Pancreas (tissue), 10 donors: ENCODE measurements at places on chromosomes 4 and X.

- H3K4me1 ChIP-seq = no peaks in the 10 kb centered on the region
- H3K27ac ChIP-seq = no peak overlapping the region
- no peak overlapping the region for H3K4me3 ChIP-seq
Observed at GRCh38 chr4:53786632-53787031, 195.3 kb upstream of the LNX1 start.

GRCh38 chrX:40314070-40314469 is 216.3 kb upstream of the BCOR start:
- no peaks in the 10 kb centered on the region for H3K36me3 ChIP-seq
- H3K27ac ChIP-seq = no peak overlapping the region
- no peaks in the 10 kb centered on the region for H3K4me1 ChIP-seq
- no peak for DNase-seq
- no peaks in the 10 kb centered on the region for H3K27me3 ChIP-seq

DNA sequence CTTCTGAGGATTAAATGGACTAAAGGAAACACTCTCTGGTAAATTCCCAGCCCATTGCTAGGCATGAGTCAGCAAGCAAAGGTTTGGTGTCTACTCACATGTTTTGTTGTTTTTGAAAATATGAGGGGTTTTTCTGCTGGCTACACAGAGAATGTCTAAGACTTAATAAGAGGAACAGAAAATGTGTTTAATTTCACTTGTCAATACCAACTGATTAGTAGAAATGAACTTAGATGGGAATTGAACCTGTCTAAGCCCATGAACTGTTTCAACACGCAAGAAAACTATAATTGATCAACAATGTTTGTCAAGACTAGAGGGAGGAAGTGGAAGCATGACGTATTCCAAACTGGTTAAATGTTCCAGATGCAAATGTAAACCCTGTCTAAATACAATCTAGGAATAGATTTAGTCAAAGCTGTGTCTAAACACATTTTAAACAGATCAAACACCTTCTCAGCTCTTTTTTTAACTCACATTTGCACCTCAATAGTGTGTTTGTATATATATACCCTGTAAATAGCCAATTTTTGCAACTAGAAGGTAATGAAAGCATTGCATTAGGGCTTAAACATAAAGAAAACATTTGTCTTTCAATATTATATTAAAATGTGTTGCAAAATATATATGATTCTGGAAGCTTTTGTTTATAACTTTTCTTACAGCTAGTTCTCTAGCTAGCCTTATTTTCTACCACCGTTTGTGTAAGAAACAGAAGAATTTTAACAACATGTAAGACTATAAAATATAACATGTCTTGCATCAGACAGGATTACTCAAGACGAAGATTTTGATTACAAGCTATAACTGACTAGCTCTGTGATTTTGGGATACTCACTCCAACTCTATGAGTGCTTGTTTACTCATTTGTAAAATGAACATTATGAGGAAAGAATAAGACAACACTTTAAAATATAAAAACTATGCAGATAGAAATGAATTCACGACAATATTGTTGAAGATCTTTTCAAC is 607.8 kb downstream of the FSTL5 start:
- no peak overlapping the region for H3K27ac ChIP-seq
- no peak for DNase-seq
- H3K4me1 ChIP-seq = no peaks in the 10 kb centered on the region
- H3K4me3 ChIP-seq = no peak overlapping the region
- no peaks in the 10 kb centered on the region for H3K36me3 ChIP-seq

DNA sequence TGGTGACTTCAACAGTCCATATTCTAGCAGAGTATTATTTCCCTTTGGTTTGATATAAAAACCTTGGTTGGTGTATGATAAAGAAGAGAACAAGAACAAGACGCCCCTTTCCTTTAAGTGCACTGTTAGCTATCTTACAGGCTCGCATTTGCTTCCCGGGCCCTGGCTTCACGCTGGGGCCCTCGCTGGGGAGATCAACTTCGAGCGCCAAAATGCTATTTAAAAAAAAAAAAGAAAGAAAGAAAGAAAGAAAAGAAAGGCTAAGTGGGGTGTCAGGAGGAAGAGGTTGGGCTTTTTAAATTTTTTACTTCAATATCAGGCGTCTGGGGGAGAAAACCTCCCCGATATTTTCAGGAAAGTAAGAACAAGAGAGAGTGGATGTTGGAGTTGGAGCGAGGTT is 11.7 kb downstream of the ARX start:
- no peaks in the 10 kb centered on the region for H3K4me1 ChIP-seq
- no peak overlapping the region for H3K27ac ChIP-seq
- no peak for DNase-seq
- H3K36me3 ChIP-seq = no peaks in the 10 kb centered on the region

DNA sequence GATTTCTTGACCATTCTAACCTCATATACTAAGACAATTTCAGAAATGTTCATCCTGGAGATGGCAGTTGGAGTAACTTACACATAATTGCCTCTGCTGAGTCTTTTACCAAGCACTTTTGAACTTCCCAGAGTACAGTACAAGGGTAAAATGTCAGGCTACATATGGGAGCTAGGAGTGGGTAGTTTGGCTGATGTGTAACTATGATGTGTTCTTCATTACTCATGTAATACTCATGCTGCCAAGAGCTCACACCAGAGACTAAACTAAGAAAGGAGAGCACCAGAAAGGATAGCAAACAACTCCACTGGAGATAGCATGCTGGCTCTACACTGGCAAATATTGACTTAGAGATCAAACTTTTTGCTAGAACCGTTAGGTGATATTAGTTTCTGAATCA is 194.0 kb downstream of the PDGFRA start:
- no peaks in the 10 kb centered on the region for H3K36me3 ChIP-seq
- no peaks in the 10 kb centered on the region for H3K27me3 ChIP-seq
- H3K27ac ChIP-seq = no peak overlapping the region
- H3K4me3 ChIP-seq = no peak overlapping the region
- no peak for DNase-seq

- no peaks in the 10 kb centered on the region for H3K36me3 ChIP-seq
- H3K27ac ChIP-seq = no peak overlapping the region
- no peak for DNase-seq
- H3K27me3 ChIP-seq = no peaks in the 10 kb centered on the region
- H3K4me3 ChIP-seq = no peak overlapping the region
Observed at GRCh38 chr4:167774646-167775045, 317.7 kb upstream of the ANXA10 start.

GRCh38 chr4:142372530-142373260 is 473.4 kb downstream of the INPP4B start:
- no peaks in the 10 kb centered on the region for H3K36me3 ChIP-seq
- H3K27me3 ChIP-seq = no peaks in the 10 kb centered on the region
- peaks cover 9% of the 10 kb centered on the region for H3K4me1 ChIP-seq
- H3K27ac ChIP-seq = no peak overlapping the region

DNA sequence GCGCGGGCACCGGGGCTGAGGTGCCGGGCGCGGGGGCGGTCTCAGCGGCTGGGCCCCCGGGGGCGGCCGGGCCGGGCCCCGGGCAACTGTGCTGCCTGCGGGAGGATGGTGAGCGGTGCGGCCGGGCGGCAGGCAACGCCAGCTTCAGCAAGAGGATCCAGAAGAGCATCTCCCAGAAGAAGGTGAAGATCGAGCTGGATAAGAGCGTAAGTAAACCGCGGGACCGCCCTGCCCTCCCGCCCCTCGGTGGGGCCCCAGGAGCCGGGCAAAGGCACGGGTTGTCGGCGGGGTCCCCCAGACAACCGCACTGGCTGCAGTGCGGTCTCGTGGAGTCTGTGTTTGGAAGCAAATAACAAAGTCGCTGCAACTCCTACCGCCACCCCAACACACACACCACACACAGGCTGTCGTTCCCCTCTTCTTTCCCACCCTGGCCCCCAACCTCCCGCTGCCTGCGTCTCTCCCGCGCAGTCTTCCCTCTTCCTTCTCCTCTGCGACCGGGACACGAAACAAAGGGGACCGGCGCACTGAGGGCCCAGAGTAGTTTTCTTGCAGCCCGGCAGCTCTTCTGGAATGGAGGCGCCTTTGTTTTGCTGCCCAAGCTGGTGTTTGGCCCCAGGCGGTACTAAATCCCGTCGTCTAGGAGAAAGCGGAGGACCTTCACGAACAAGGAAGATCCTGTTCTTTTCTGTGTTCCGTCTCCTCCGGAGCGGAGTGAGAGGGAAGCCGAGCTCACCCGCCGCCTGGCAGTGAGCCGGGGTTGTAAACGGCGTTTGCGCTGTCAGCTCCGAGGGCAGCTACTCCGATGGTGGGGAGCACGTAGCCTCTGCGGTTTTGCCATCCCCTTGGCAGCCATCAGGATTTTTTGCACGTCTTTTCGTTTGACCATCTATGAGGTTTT is 788 bp downstream of the SAP30 start:
- no peaks in the 10 kb centered on the region for H3K36me3 ChIP-seq
- H3K27me3 ChIP-seq = no peaks in the 10 kb centered on the region
- peak overlapping the region; percentile 66 for H3K4me3 ChIP-seq
